ENCODE measurements at places on chromosomes 1 and 21.

DNA sequence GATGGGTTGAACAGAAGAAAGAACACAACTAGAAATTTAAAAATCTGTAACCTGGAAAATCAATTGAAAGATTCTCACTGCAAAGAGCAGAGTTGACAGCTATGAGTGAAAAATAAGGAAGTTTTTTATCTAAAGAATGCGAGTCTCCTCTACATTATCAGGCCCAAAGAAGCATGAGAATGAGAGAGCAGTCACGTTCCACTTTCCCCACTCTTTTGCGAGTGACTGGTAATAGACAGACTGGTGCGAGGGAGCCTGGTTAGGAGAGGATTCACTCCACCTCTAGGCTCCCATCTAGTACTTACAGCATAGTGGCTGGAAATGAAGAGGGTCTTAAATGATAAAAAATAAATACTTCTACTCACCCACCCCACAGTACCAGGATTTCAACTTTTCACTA lies 52.0 kb downstream of the PRDX6 start:
- DNase-seq, result no peak

DNA sequence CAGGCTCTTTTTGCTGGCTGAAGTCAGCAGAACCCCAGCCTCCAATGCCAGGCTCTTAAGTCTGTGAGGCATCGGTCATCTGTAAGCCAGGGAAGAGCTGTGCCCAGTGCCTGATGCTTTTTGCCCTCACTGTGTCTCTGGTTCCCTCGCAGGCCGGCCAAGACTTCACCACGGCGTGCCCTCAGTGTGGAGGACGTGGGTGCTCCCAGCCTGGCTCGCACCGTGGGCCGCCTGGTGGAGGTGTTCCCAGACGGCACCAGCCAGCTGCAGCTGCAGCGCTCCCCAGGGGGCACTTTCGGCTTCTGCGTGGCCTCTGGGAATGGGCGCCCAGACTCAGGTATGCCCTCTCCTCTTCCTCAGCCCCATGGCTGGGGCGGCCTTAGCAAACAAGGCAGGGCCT lies 32.5 kb downstream of the KIAA1614 start:
- DNase-seq, result no peak

DNA sequence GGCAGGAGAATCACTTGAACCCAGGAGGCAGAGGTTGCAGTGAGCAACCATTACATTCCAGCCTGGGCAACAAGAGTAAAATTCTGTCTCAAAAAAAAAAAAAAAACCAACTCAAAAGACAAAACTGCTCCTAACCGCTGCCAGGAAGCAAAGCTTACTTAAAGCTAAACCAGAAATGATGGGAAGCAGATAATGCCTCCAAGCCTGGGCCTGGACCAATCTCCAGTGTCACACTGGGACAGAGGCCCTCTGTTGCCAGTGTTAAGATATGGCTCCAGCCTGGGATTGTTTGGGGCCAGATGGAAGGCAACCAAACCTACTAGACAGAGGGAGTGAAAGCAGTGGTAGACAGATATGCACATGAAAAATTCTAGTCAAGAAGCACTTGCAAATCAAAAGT lies 36.9 kb downstream of the NSL1 start:
- DNase-seq, result no peak

- no peak for DNase-seq
These were observed 200.4 kb downstream of the HMCN1 start for GRCh38 chr1:185934476-185935189.

DNA sequence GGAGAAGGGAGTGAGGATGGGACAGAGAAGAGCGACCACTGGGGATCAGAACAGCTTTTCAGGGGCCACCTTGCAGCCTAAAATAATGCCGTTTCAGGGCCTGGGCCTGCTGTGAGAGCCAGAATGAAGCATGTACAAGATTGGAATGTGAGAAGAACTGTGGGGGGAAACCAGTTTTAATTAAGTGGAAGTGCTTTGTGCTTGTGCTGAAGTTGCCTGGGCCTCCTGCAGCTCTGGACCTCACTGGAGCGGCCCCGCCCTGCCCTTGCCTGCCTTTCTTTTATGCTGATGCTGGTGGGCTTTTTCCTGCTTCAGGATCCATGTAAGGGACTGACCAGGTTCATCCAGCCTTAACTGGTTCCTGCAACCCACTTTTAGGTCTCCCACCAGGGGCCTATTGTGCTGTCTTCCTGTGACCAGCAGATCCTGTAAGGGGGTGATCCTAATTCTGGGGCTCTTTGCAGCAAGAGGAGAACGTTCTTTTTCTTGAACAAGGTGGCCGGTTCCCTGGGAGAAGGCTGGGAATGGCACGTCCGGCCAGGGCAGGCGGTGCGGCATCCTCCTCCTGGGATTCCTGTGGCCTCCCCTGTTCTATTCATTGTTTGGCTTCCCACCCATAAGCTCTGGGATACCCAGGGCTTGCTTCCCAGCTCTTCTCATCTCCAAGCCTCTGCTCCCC lies 3.2 kb downstream of the C1orf226 start:
- DNase-seq, result no peak

- DNase-seq, result no peak
These were observed 32.9 kb downstream of the RASAL2 start for GRCh38 chr1:178126741-178127185.

DNA sequence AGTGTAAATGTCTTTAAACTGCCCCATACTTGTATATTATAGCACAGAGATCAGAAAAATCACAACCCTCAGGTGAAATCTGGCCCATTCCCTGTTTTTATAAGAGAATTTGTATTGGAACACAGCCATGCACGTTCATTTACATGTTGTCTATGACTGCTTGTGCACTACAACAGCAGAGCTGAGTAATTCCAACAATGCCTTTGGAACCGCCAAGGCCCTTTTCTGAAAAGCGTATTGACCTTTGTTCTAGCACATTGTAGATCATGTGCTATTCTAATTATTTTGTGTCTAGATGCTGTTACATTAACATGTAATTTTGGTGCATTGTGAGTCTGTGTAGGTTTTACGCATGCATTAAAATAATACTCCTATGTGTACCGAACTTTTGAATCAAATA lies 339.6 kb downstream of the CHRM3 start:
- no peak for DNase-seq

DNA sequence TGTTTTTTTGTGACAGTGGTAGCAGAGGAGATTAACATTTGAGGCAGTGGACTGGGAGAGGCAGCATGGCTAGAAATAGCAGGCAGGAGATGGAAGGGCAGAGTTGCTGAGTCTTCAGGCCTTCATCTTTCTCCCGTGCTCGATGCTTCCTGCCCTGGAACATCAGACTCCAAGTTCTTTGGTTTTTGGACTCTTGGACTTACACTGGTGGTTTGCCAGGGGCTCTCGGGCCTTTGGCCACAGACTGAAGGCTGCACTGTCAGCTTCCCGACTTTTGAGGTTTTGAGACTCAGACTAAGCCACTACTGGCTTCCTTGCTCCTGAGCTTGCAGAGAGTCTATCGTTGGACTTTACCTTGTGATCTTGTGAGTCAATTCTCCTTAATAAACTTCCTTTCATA lies 24.2 kb upstream of the LEFTY2 start:
- DNase-seq, result no peak

- no peak for DNase-seq
These were observed 82.2 kb downstream of the PAPPA2 start for GRCh38 chr1:176545034-176545639.

DNA sequence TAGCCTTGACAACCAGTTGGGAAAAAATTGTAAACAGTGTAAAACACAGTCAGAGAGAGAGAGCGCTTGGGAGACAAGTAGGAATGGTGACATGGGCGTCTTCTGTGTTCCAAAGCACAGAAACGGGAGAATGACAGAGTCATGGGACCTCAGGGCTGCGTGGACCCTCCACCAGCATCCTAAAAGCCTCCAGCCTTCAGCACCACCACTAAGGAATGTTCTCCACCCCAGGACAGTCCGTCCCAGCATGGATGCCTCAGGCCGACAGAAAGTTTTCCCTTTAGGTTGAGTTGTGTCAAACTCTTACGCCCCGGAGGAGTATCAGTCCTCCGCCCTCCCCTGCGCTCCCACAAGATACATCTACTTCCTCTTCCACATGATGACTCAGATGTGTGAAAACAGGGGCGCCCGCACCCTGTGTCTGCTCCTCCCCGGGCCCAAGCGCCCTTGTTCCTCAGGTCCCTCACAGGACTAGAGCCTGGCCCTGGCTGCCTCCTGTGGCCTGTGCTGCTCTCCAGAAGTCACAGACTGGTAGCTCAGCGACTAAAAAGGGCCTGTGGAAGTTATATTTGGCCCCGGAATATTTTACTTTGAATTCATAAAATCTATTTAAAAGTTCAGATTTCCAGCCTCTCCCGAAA lies 63.9 kb upstream of the EFHD2 start:
- DNase-seq, result no peak

DNA sequence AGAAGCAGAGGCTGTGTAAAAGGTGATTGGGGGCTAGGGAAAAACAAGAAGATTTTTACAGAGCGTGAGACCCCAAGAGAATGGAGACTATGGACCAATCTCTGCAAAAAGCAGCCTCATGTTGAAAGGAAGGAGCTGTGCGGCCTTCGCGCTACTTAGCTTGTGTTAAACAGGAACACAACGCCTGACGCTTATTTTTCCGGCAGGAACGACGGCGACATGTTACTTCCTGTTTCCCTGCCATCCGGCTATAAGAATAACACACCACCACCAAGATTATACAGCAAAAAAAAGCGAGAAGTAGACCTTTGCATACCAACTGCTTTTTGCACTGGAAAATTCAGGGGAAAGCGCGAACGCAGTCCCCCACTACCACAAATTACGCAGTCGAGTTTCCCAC lies 272.7 kb downstream of the FAM72C start:
- DNase-seq, result no peak

GRCh38 chr1:63795455-63795854 lies 21.6 kb downstream of the ROR1 start:
- no peak for DNase-seq

DNA sequence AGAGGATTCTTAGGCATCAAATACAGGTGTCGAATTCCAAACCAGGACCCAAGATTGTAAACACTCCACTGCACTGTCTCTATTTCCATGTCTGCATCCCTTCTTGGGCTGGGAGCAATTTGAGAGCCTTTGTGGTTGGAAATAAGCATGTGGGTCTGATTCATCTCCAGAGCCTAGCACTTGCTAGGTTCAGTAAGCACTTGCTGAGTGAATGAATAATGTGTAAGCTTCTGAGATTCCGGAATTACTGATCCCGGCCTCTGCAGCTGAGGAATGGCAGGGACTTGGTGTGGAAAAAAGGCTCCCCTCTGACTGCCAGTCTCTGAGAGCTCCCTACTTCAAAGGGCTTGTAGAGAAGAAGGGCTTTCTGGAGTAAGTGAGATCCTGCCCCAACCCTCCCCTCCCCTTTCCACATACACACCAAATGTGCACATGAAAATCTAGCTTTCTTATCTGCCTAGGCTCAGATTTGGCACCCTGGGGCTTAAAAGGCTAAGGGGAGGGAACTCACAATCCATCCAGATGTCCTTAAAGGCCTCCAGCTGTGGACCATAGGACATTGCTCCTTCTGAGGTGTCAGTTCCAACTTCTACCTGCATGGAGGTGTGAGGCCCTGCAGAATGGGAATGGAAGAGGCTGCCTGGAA lies 39.6 kb upstream of the TRABD2B start:
- no peak for DNase-seq

GRCh38 chr1:244651956-244652622 lies 837 bp upstream of the DESI2 start:
- no peak for DNase-seq

GRCh38 chr1:180905927-180906326 lies 6.8 kb upstream of the KIAA1614 start:
- no peak for DNase-seq

- DNase-seq, result no peak
These were observed 22.9 kb downstream of the PRDM2 start for GRCh38 chr1:13722808-13723360.

DNA sequence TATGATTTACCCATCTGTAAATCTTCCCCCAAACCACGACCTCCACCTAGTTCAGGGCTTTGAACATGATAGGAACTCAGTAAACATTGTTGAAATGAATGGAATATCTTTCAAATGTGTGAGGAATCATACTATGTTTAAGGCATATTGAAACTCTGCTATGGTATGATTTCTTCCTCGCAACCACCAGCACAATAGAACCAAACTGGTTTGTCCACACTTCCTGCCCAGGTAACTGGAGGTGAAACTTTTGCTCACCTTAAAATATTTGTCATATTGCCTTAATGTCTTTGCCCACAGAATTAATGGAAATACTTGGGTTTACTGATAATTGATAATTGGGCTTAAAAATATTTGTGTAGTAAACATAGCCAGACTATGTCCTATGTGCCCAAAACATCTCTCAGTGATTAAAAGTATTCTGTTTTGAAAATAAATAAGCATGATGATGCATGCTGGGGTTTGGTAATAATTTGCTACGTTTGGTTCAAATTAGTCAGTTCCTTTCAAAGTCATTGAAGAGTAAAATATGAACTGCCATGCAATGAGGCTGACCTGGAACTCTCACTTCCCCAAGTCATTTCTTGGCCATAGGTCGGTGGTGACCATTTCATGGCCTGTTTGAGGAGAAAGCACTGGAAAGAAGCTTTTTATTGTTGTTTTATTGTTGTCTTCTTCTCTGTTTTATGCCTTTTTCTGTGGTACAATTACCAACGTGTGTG lies 73.3 kb downstream of the TNFSF18 start:
- DNase-seq, result no peak

DNA sequence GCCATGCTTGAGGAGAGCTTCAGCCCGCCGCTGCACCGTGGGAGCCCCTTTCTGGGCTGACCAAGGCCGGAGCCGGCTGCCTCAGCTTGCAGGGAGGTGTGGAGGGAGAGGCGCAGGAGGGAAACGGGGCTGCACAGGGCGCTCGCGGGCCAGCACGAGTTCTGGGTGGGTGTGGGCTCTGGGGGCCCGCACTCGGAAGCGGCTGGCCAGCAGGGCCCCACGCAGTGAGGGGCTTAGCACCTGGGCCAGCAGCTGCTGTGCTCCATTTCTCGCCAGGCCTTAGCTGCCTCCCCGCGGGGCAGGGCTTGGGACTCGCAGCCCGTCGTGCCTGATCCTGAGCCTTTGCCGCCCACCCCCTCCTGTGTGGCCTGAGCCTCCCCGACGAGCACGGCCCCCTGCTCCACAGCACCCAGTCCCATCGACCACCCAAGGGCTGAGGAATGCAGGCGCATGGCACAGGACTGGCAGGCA lies 1554.0 kb downstream of the KCNT2 start:
- DNase-seq, result peak; percentile 73

DNA sequence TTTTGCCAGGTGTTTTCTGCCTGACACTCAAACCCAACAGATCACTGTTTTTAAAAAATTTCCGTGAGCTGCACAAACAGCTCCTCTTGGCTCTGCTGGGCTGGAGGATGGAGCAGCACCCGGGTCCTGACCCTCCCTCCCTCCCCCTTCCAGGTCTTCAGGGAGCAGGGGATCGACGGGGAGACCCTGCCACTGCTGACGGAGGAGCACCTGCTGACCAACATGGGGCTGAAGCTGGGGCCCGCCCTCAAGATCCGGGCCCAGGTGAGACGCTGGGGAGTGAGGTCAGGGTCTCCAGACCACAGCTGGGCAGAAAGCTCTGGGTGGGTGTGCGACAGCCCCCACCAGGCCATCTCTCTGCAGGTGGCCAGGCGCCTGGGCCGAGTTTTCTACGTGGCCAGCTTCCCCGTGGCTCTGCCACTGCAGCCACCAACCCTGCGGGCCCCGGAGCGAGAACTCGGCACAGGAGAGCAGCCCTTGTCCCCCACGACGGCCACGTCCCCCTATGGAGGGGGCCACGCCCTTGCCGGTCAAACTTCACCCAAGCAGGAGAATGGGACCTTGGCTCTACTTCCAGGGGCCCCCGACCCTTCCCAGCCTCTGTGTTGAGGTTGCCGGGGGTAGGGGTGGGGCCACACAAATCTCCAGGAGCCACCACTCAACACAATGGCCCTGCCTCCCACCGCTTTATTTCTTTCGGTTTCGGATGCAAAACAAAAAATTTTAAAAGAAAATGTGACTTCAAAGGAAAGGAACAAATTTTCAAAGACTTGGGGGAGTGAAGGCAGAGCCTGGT lies 15.3 kb downstream of the NOC2L start:
- DNase-seq, result no peak
